Occipital lobe (tissue), 3 donors: ENCODE measurements at places on chromosomes 6 and 20. TPM values are rescaled to one million over a fixed set of nuclear protein-coding genes. Genes with fewer than 3 reads are reported as not detected.
A peak's percentile ranks its signal among the peaks of the same experiment; 100 is the strongest.

- no peak for DNase-seq
Measured at GRCh38 chr6:79071547-79071946, 6.5 kb downstream of the PHIP start.

- peak; percentile 2 for DNase-seq
Measured at GRCh38 chr6:106163446-106163965, 77.4 kb downstream of the PRDM1 start.

DNA sequence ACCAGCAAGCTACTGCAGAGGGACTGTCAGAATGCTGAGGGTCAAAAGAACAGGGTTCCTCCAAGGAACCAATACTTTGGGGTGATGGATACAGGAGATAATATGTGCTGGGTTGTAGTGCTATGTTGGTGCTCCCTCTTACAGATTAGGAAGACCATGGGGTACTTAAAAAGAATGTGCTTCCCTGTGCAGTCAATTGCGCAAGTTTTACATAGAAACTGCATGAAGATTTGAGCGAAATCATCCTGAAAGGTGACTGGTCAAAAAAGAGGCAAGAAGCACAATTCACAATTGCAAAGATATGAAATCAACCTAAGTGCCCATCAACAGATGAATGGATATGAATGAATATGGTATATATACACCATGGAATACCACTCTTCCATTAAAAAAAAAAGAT is 33.9 kb downstream of the GABRR1 start:
- DNase-seq, result no peak

- DNase-seq, result no peak
Measured at GRCh38 chr6:15761045-15761502, 98.2 kb upstream of the DTNBP1 start.

DNA sequence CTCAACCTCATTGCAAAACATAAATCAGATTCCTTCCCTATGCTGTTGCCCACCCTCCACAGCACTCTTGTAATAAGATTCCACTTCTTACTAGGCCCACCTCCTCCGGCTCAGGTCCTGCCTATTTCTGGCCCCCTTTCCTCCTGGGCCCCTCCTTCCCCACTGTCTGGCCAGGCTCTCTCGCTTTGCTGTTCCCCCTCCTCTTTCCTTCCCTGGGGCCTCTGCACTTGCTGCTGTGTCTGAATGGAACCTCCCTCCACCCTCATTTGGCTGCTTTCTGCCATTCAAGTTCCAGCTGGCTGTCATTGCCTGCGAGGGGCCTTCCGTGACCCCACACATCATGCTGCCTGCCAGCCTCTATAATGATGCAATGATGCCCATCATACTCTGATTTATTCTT is 38.9 kb downstream of the ARHGAP40 start:
- no peak for DNase-seq

Gene TMEM30A
- total RNA-seq, result 166 TPM

Gene C20orf202
- total RNA-seq, result 0.16 TPM
